Activated T-cell treated with anti-CD3 and anti-CD28 coated beads, Interleukin-2, amount 50 U/mL, for 72 hours (primary cell): ENCODE measurements at places on chromosomes 2 and 18. TPM values are rescaled to one million over a fixed set of nuclear protein-coding genes. Genes with fewer than 3 reads are reported as not detected.

DNA sequence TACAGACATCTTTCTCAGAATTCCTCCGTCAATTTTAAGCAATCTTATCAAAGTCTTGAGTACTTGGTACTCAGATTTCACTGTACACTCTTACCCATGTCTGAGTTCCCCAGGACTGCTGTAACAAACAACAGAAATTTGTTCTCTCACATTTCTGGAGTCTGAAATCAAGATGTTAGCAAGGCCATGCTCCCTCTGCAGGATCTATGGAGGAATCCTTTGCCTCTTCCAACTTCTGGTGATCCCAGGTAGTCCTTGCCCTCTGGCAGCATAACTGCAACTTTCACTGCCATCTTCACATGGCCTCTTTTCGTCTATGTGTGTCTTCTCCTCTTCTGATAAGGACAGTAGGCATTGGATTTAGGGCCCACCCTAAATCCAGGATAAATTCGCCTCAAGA lies 17.1 kb upstream of the CACNB4 start:
- DNase-seq = no peak

DNA sequence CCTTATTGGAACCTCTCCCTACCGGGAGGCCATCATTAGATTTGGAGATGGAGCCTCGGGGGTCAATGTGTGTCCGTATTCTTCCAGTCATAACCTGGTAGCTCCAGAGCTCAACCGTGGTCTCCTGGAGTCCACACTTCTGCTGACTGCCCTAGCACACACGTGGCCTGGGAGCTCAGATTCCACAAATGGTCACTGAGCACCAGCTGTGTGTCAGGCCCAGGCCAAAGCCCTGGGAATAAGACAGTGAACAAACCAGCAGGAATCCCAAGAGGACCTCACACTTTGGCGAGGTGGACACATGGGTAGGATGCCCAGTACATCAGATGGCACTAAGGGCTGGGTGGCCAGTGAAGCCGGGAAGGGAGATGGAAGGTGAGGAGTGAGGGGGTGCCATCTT lies 15.5 kb downstream of the GYPC start:
- DNase-seq = no peak

DNA sequence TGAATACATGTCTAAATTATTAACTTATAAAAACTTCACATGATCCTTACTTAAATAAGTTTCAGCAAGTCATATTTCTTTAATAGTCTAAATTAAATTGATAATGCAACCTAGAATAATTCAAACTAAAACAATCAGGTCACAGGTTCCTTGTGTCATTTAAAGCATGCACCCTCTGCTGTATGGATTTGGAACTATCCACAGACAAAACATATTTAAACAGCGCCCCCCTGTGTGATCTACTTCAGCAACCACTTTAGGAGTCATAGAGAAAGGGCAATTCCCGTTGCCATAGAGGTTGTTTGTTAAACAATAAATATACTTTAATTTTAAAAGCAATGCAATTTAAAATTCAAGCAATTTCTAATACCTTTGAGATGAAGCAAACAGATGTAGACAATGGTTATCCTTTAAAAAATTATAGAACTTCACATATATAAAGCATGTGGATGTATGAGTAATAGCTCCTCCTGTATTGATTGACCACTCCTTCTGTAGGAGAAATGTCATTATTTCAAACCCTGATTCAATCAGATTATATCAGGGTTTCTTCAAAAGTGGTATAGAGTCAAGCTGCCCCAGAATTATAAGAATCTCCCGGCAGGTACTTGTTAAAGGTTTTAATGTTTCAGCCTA lies 21.2 kb downstream of the GRB14 start:
- peak; percentile 11 for DNase-seq

GRCh38 chr18:61248589-61248988 lies 84.6 kb upstream of the CDH20 start:
- no peak for DNase-seq

The MFSD2B gene
- 0.24 TPM for total RNA-seq

GRCh38 chr2:169849710-169850109 lies 22.5 kb downstream of the UBR3 start:
- no peak for DNase-seq

GRCh38 chr2:96470636-96471035 lies 34.5 kb downstream of the NEURL3 start:
- peak; percentile 78 for DNase-seq
